Renal cortical epithelial cell (primary cell): ENCODE measurements at places on chromosomes 1 and 21.

- no peak for DNase-seq
Measured at GRCh38 chr21:38619480-38619879, 121.2 kb upstream of the ERG start.

- no peak for DNase-seq
Measured at GRCh38 chr1:109484519-109484975, 842 bp downstream of the ATXN7L2 start.

DNA sequence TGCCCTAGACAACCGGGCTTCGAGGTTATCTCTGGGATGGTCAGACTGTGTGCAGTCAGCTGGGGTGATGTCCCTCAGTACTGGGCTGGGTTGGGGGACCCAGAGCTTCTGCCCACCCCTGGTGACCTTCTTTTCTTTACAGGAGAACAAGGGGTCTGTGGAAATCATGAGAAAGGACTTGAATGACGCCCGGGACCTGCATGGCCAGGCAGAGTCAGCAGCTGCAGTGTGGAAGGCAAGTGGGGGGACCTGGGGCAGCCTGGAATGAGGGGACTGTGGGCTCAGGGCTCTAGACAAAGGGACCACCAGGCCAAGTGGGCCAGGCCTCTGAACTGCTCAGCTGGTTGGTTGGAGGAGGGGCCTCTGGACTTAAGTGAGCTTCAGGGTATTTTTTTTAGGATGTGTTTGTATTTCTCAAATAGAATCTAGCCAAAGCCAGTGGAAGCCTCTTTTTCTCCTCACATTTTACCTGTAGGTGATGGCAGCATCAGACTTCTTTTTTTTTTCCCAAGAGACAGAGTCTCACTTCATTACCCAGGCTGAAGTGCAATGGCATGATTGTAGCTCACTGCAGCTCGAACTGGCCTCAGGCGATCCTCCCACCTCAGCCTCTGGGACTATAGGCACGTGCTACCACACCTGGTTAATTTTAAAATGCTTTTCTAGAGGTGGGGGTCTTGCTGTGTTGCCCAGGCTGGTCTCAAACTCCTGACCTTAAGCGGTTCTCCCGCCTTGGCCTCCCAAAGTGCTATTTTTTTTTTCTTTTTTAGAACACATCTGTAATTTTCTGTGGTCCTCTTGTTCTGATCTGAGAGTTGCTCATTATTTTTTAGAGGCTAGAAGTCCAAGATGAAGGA, 1.9 kb downstream of the RNF187 start:
- no peak for DNase-seq

DNA sequence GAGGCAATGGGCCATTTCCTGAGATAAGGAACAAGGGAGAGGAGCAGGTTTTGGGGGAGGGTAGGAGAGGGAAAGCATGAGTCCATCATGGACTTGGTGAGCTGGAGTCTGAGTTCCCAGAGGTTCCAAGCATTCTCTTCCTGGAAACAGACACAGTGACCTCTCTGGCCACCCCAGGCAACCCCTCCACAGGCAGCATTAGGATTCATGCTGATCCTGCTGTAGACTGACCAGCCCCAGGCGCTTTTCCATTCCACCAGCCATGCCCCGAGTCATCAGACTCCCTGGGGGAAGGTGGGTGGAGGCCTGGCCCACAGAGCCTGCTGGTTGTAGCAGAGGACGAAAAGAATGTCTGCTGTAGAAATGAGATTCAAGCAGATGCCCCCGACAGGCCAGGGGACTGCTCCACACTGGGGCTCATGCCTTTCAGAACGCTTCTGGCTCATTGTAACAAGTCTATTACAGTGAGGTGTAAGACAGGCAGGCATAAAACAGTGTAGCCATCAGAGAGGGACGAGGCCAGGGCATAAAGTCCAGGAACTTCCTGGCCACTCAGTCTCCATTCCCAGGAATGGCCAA, 52.2 kb downstream of the KCND3 start:
- DNase-seq, result no peak

- no peak for DNase-seq
Measured at GRCh38 chr1:245168086-245168485, 13.3 kb downstream of the KIF26B start.
